HTR-8/SVneo (cell line): ENCODE measurements at places on chromosomes 3 and 15.

- no peak for DNase-seq
Observed at GRCh38 chr3:183576487-183577107, 21.1 kb upstream of the KLHL6 start.

DNA sequence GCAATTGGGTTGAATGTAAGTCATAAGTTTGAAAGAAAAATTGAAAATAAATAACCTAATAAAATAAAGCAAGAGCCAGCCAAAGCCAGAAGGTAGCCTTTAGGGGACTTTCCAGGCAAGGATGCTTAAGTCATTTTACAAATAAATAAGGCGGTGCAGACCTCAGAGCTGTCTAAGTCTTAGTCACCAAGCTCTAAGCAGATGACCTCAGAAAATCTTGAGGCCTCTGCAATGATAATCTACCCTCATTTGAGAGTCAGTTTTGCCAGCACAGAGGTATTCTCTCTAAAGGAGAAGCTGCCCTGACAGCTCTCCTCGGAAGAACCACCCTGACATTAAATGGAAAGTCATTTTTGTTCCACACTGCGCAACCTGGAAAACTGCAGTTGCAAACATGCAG, 113.9 kb downstream of the OXNAD1 start:
- no peak for DNase-seq

- no peak for DNase-seq
Observed at GRCh38 chr15:95327661-95328060, 1002.8 kb upstream of the NR2F2 start.

- DNase-seq, result no peak
Observed at GRCh38 chr3:42505849-42506410, 3.5 kb downstream of the VIPR1 start.

DNA sequence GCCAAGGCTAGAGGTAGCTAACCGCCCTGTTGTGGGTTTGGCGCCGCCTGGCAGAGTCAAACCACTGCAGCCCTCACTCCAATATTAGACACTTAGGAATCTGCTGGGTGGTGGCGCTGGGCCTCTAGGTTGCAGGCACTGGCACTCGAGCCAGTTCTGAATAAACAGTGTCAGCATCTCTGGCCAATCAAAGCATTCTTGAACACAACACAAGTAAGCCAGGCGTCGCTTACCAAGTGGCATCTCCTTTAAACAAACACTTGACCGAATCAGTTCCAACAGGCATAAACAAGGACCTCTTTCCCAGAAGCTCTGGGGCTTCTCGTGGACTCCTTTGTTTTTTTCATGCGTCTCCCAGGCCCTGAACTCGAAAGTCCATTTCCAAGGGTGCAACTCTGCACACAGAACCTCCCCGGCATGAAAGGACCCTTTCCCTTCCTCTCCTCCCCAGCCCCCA, 82.3 kb downstream of the LRIG1 start:
- DNase-seq, result no peak

- DNase-seq, result no peak
Observed at GRCh38 chr3:42159147-42159546, 68.0 kb downstream of the TRAK1 start.

DNA sequence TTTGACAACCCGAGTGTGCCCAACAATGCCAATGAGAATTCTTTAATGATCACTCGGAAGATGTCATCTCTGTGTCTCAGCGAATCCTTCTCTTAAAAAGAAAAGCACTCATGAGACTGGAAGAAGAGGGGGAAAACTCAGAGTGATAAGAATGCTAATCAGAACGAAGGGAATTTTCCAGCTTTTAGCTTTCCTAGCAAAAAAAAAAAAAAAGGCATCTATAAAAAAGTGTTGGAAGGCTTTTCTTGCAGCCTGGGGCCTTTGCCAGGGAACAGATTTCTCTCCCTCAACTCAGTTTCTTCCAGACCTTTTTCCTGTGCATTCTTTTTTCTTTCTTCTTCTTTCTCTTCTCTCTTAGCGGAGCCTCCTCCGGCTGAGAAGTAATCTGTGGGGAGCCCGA, 80.5 kb upstream of the NEO1 start:
- DNase-seq, result no peak

DNA sequence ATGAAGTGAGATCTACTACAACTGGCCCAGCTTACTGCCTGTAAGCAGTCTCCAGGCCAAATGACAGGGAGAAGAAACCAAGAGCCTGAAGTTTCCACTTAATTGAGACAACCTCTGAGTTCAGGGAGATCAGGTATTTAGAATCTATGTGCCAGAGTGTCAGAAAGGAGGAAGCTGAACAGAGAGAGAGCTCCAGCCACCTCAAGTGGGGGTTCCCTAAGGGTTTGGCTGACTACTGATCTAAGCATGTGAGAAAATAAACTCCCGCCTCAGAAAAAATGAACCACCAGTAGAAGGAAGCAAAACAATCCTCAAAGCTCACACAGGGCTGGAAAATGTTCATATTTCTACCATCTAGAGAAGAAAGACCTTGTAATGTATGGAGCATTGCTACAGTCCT, 25.0 kb downstream of the ADAM10 start:
- no peak for DNase-seq

DNA sequence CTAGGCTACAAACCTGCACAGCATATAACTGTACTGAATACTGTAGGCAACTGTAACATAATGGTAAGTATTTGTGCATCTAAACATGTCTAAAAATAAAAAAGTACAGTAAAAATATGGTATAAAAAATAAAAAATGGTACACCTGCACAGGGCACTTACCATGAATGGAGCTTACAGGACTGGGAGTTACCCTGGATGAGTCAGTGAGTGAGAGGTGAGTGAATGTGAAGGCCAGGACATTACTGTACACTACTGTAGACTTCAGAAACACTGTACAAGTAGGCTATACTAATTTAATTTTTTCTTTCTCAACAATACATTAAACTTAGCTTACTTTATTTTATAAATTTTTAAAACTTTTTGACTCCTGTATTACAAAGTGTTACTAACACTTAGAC, 265.3 kb downstream of the KLF13 start:
- no peak for DNase-seq

- DNase-seq, result no peak
Observed at GRCh38 chr15:40306908-40307307, 827 bp downstream of the PLCB2 start.

- DNase-seq, result peak; percentile 21
Observed at GRCh38 chr15:73822998-73823397, 50.4 kb upstream of the TBC1D21 start.

DNA sequence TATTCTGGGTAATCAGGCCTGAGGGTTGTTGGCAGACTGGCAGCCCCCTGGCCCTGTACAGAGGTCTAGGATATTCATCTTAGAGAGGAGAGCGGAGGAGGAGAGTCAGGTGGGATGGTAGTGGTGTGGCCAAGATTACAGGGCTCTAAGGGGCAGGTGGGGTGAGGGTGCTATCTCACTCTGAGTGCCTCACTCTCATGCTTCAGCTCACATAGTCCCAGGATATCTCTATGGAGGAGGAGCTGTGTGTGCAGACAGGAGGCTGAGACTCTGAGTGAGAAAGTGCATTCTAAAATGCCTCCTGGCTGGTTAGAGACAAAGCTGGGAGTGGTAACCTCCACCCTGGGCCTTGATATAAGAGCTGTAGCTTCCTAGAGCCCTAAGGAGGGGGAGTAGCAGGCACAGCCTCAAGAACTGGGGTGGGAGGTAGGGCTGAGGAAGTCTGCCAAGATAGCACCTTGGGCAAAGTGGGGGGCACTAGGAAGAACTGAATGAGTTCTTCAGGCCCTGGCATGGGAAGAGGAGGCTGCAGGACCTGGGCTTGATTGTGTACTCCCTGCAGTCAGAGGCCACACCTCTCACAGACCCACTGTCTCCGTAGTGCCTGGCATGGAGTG, 39.9 kb downstream of the CLSTN2 start:
- DNase-seq, result no peak

GRCh38 chr3:152069871-152070270, 196.4 kb downstream of the SUCNR1 start:
- no peak for DNase-seq

DNA sequence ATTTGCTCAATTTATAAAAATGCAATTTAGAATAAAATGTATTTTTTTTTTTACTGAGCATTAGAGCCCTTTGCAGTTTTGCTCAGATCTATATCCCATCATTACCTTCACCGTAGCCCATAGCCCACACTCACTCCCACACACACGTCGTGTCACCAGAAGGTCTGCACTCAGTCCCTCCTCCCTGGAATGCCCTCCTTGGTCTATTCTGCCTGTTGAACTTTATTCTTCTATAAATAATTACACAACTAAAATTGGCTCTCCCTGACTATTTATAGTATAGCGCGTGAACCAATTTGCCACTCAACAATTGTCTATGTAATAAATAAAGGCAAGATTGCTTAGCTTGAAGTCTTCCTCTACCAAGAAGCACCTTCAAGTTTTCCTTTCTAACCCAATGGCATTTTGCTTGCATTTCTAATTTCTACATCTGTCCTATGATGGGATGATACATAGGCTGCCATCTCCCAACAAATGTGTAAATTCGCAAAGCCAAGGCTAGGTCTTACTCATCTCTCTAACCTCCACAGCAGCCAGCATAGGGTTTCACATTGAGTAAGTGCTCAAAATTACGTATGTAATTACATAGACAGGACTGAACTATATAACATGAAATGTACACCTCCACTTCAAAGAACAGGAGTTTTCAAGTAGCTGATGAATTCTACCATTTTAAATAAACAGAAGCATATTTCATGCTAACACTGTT, 172.0 kb upstream of the HES1 start:
- DNase-seq, result no peak

GRCh38 chr3:47238017-47238416, 44.6 kb downstream of the KIF9 start:
- DNase-seq, result no peak

DNA sequence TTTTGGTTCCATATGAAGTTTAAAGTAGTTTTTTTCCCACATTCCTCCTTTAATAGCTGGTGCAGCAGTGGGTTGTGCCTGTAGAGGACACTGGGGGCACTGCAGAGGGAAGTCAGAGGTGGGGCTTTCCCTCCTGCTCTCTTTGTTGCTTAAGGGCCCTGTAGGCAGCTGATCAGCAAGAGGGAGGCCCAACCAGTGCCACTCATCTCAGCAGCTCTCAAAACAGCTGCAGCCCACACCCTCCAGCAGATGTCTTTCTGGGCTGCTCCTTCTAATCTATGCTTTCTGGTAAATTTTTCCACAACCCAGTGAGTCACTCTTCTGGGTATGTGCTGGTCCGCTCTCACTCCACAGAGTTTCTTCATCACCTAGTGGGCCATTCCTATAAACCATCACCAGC, 263.8 kb downstream of the FEZF2 start:
- DNase-seq, result peak; percentile 11

GRCh38 chr15:88604381-88605188, 16.6 kb upstream of the AEN start:
- DNase-seq, result no peak
